ENCODE measurements at places on chromosomes 11 and 22. TPM values are rescaled to one million over a fixed set of nuclear protein-coding genes. Genes with fewer than 3 reads are reported as not detected.

Gene SLC17A6
- total RNA-seq: not detected

Gene PACSIN3
- 4.4 TPM for total RNA-seq

Gene APOBEC3G
- total RNA-seq: 47.1 TPM

Gene OR8G5
- total RNA-seq: not detected
